ENCODE measurements at places on chromosomes 7 and 10.

DNA sequence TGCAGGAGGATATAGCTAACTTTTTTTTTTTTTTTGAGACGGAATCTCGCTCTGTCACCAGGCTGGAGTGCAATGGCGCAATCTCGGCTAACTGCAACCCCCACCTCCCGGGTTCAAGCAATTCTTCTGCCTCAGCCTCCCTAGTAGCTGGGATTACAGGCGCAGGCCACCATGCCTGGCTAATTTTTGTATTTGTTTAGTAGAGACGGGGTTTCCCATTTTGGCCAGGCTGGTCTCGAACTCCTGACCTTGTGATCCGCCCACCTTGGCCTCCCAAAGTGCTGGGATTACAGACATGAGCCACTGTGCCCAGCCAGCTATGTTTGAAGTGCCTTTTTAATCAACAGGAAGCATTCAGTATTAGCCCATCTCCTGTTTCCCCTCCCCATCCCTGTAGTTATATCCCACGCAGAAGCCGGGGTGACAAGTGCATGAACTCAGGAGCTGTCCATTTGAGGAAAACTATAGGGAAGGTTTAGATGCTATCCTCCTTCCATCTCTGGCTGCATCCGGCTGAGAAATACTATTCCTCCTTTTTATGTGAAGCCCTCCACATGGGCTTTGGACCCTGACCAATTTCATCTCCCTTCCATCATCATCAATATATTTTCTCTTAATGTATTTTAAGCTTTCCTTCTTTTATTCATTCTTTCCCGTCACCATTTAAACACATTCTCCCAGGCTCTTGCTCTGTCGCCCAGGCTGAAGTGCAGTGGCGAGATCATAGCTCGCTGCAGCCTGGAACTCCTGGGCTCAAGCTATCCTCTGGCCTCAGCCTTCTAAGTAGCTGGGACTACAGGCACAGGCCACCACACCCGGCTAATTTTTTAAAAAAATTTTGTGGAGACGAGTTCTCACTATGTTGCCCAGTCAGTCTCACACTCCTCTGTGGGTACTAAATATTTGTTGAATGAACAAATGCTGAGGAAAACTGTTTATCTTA is 1.3 kb upstream of the POT1 start:
- no peak for DNase-seq

GRCh38 chr7:66535414-66536329 is 93.0 kb upstream of the KCTD7 start:
- no peak for DNase-seq

DNA sequence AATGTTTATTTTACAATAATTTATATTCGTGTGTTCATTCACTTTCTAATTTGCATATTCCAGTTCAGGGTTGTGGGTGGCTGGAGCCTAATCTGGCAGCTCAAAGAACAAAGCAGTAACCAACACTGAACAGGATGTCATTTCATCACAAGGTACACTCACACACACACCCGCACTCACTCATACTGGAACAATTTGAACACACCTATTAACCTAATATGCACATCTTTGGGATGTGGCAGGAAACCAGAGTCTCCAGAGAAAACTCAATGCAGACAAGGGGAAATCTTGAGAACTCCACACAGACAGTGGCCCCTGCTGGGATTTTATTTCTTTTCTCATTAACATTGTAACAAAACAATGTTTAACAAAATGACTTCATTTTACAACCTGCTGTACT is 97.4 kb downstream of the TWIST1 start:
- DNase-seq: no peak

DNA sequence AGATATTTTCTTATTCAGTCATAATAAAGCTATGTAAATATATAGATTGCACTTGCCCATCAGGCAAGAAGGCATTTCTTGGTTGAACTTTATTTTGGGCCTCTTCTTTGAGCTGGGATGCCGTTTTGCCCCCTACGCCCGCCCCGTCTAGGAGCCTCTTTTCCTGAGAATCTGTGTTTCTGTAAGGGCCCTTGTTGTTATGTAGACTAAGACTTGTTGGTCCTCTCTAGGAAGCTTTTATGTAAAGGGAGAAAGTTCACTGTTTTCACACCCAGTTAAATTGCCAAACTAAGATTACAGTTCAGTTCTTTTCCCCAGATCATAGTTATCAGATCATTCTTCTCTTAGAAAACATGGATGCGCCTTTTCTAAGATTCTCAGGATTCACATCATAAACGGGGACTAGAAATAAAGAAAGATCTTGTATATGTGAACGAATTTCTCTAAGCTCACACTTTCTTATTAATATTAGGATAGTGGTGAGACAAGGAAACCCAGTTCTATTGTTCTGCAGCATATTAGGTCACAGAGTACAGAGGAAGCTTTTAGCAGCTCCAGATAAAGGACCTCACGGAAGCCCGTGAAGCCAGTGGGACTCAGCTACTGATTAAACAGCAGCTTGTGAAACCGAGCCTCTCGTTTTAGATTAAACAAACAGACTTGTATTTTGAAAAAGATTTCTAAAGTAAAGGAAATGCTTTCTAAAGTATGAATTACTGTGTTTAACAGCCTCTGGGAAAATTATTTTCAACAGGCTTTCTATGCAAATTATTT is 3.8 kb downstream of the LMTK2 start:
- DNase-seq: no peak

DNA sequence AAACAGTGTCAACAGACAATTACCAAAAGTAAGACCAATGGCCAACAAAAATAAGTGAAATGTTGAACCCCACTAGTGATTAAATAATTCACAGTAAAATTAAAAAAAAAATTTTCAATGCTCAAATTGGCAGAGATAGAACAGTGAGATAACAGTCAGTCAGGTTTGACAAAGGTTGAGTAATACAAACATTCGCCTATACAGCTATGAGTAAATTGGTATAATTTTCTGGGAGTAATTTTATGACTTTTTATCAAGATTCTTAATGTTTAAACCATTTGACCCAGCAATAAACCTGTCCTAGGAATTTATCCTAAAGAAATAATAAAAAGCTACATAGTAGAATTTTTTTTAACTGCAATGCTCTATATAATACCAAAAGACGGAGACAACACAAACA is 64.9 kb upstream of the SHH start:
- DNase-seq: no peak

DNA sequence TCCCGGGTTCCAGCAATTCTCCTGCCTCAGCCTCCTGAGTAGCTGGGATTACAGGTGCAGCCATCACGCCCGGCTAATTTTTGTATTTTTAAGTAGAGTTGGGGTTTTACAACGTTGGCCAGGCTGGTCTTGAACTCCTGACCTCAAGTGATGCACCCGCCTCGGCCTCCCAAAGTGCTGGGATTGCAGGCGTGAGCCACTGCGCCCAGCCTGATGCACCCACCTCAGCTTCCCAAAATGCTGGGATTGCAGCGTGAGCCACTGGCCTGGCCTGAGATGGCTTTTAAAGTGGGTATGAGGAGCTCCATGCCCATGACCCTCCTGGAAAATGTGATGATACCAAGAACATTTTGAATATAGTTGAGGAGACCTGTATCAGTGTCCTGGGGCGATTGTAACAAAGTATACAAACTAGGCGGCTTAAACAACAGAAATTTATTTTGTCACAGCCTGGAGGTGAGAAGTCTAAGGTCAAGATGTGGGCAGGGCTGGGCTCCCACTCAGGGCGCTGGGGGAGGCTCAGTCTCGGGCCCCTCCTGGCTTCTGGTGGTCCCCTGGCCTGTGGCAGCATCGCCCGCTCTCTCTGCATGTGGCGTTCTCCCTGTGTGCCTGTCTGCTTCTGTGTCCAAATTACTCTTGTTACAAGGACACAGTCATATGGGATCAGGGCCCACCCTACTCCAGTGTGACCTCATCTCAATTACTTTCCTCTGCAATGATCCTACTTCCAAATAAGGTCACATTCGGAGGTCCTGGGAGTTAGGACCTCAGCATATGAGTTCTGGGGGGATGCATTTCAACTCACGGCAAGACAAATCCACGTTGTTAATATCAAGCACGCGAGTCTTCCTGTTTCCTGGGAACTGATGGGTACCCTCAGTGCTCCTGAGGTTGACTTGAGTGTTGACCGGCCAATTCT is 108.8 kb downstream of the ACTR3B start:
- DNase-seq: no peak

GRCh38 chr10:42876476-42876875 is 93.9 kb downstream of the BMS1 start:
- DNase-seq: no peak

GRCh38 chr7:150847536-150847935 is 4.8 kb upstream of the AOC1 start:
- no peak for DNase-seq

- DNase-seq: no peak
Measured at GRCh38 chr10:3812141-3812540, 27.1 kb upstream of the KLF6 start.

- no peak for DNase-seq
Measured at GRCh38 chr7:13454916-13455592, 534.4 kb downstream of the ETV1 start.

DNA sequence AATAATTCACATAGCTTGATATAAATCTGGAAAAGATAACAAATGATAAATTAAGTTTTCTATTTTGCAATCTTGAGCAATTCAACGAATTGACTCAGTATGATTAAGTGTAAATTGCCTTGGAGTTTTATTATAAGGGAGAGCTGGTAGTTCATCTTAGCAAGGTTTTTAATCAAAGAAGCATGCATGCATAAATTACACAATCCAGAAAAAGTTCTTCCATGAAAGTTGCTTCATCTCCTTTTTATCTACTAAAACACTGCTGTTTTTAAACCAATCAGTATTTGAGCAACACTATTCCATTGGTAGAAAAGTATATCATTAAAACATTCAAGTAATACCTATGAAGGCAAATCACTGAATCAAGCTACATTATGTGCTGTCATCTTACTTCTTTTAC is 47.6 kb downstream of the POT1 start:
- DNase-seq: no peak

GRCh38 chr7:22686620-22687019 is 40.4 kb upstream of the IL6 start:
- DNase-seq: no peak

DNA sequence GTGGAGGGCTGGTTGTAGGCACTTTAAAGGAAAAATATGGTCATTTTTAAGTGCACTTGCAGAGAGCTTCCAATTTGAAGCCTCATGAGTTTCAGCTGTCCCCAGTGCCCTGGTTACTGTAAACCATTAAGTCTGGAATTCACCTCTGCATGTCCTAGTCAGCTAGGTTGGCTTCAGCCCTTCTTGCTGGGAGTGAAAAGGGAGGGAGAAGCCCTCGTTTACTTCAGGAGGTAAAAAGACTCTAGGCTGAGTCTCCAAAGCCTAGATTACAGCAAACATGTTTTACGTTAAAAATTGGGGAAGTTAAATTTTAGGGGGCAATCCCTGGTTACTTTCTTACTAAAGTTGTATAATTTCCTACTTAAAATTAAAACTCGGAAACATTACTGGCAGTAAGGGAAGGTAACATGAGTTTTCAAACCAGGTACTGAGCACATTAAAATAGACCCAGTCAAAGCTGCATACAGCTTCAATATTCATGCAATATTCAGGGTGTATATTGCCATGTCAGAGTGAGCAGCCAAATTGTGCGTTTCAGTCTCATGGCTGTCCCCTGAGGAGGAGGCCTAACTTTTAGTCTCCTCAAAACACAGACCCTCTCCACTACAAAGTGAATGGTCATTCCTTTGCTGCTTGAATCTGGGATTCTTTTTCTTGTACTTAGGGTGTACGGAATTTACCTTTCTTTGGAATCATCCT is 156.7 kb downstream of the PRKG1 start:
- no peak for DNase-seq

DNA sequence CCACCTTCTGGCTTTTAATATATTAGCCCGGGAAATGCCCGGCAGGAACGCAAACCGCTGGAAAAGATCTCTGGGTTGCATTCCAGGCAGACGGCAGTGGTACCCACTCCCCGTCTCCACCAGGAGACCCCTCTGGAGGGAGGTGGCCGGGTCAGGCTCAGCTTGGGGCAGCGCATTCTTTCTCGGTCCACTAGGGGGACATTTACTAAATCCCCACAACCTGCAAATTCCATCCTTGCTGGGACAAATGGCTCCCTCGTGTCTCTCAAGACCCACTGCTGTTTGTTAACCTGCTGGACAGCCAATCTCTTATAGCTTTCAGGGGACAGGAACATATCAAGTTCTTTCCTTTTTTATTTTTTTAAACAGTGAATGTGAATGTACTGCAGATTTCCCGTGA is 45.8 kb upstream of the CARD11 start:
- DNase-seq: no peak

- no peak for DNase-seq
Measured at GRCh38 chr10:74049955-74050354, 52.0 kb downstream of the VCL start.

- DNase-seq: no peak
Measured at GRCh38 chr10:21161647-21162046, 264.5 kb upstream of the NEBL start.

- no peak for DNase-seq
Measured at GRCh38 chr7:4814433-4814832, 39.0 kb downstream of the AP5Z1 start.

DNA sequence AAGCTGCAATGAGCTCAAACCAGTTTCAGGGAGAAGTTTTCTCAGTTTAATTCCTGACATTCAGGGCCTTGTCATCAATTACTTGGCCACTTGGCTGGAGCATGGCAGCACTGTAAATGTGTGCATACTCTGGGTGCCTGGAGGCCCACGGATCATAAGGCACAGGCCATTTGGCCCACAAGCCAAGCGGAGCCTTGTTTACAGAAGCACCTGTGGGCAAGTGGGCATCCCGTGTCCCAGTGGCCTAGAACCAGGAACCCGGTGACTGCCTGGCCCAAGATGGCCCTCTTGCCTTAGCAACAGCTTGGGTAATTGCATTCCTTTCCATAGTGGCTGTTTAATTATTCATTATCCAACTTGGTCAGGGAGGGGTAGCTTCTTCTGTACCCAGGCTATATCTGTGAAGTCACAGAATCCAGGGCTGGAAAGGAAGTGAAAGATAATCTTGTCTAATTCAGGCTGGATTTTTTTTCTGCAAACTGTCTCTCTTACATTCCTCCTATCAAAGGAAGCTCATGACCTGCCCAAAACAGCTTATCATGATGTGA is 426.4 kb upstream of the ZMIZ1 start:
- no peak for DNase-seq

DNA sequence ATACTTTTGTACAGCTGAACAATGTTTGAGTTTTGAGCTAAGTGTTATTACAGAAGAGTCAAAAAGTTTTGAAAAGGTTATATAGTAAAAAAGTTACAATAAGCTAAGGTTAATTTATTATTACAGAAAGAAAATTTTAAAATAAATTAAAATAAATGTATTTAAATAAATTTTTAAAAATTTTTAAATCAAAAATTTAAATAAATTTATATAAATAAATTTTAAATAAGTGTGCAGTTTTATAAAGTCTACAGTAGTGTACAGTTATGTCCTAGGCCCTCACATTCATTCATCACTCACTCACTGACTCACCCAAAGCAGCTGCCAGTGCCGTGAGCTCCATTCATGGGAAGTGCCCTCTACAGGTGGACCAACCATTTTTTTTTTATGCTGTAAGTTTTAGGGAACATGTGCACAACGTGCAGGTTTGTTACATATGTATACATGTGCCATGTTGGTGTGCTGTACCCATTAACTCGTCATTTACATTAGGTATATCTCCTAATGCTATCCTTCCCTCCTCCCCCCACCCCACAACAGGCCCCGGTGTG is 462.9 kb upstream of the ZMIZ1 start:
- no peak for DNase-seq
